ENCODE measurements at places on chromosomes 12 and 14.

GRCh38 chr12:79187032-79187431, 322.5 kb downstream of the SYT1 start:
- DNase-seq = no peak

DNA sequence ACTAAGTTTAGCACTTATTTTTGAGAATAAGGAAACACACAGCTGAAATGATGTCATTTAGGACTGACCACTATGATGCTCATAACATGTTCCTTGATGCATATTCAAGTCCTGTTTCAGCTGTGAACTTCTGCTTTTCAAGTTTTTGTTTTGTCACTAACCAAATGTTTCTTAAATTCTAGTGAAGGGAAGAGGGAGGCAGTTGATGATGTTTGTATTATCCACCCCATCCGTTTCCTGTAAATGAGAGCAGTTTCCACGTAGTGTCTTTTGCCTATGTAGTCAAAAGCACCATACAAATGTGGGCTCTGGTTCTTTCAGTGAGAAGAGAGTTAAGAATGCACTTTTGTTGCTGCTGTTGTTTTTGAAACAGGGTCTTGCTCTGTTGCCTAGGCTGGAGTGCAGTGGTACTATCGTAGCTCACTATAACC, 491.8 kb downstream of the PCNX1 start:
- DNase-seq = no peak

- DNase-seq = no peak
These were observed 846.8 kb downstream of the NRXN3 start for GRCh38 chr14:79016828-79017505.

GRCh38 chr12:18562531-18562930, 175.3 kb downstream of the PLCZ1 start:
- no peak for DNase-seq

- no peak for DNase-seq
These were observed 85.8 kb upstream of the DYRK2 start for GRCh38 chr12:67562513-67563287.

DNA sequence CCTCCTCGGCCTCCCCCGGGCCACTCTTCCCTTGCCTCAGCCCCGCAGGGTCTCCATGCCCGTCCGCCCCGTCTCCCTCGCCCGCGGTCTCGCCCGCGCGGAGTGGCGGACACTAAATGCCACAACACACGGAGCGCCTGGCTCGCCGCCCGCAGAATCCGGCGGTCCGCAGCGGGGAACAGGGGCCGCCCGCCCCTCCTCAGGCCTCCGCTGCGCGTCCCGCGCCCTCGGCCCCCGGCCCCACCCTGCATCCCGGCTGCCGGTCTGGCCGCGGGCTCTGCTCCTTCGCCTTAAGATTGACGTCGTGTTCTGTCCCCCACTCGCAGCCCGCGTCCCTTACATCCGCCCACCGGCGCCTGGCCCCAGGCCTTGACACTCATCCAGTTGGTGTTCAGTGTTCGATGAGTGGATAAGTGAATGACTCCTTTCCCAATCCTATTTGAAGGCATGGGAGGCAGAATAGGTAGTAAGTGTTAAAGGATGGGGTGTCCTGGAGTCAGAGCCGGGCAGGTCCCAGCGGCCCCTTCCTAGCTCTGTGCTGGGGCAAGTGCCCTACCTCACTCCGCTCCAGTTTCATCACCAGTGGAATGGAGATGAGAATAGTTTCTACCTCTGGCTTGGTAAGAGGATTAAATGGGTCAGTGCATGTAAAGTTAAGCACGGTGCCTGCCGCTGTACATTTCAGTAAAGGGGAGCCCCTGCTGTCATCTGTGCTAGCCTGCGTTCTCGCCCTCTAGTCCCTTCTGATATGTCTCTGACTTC, 622 bp downstream of the TECPR2 start:
- DNase-seq = peak; percentile 9

DNA sequence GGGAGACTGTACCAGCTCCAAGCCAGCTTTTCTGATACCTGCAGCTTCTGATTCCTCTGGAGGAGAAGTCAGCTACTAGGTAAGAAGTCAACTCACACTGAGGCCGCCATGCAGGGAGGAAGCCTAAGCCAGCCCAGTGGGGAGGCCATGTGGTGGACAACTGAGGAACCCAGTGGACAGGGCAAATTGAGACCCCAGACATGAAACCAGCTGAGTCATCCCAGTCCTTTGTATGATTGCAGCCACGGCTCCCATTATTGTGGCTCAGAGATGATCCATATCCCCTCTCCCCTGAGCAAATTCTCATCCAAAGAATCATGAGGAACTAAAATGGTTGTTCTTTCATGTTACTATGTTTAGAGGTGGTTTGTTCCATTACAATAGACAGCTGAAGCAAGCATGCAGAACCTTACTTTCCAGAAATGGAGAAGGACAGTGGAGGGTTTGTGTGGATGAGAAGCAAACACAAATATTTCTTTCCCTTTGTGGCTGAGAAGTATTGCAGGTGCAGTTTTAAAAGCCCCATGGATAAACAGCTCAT, 1147.3 kb upstream of the TMEM132C start:
- DNase-seq = no peak

DNA sequence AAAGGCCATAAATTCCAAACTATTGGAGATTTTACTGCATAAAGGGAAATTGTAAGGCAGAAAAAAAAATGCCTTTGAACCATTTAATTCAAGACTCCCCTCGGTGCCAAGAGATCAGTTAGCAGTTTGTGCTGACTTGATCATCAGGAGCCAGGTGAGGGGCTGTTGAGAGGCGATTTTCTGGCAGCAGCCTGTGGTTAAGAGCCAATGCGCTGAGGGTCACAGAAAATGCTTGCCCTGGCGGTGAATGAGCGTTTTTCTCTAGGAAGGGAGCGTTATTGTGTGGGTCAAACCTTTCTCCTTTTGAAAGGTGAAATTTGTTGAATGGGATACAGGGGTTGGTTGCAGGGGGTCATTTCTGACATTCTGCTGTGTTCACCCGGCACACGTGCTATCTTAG, 4.7 kb downstream of the SRRM4 start:
- DNase-seq = no peak

- DNase-seq = peak; percentile 36
These were observed 20.9 kb upstream of the ANO2 start for GRCh38 chr12:5965950-5966383.

DNA sequence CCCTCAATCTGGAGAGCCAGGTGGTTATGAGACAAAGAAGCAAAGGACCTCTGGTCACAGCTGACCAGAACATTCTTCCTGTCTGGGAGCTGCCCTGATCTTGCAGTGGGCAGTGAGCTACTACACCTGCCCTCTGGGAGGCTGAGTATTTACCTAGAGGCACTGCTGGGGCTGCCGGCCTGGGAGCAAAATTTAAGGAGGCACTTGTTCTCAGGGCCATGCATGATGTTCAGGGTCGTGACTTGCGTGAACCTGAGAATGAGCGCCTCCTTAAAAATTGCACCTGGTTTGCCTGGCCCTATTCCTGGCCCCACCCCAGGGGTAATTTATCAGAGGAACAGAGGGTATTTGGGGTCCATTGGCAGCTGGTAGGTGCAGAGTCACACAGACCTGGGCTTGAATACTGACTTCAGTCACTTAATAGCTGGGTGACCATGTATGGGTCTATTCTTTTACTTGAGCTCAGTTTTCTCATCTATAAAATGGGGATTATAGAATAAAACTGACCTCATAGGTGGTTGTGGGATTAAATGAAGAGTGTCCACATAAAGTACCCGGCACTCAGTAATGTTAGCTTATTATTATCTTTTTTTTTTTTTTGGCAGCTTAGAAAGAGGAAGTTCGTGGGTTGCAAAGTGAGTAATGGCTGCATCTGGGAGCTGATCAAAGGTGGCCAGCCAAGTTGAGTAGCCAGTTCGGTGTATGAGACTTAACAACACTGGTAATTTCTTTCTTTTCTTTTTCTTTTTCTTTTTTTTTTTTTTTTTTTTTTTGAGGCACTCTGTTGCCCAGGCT, 107.4 kb upstream of the MED13L start:
- DNase-seq = no peak

GRCh38 chr14:45073231-45073879, 10.6 kb upstream of the PRPF39 start:
- no peak for DNase-seq

DNA sequence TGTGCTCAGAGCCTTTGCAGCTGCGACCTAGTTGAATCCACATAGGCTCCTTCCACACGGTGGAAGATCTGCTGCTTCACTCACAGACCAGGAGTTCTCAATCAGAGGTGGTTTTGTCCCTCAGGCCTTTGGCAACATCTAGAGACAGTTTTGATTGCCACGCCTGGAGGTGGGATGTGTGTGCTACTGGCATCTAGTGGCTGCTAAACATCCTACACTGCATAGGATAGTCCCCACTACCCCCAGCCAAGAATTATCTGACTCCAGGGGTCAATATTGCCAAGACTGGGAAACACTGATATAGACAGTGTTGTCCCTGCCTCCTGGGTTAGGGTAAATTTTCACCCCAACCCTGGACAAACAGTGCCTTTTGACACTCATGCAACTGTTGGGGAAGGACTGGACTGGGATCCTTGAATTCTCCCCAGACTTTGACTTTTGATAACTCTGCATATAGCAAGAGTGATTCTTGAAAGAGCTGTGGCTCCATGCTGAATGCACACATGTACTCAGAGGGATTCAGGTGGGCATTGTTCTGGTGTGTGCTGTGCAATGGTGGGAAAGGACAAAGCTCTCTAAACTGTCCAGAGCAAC, 39.8 kb downstream of the BAZ2A start:
- no peak for DNase-seq

DNA sequence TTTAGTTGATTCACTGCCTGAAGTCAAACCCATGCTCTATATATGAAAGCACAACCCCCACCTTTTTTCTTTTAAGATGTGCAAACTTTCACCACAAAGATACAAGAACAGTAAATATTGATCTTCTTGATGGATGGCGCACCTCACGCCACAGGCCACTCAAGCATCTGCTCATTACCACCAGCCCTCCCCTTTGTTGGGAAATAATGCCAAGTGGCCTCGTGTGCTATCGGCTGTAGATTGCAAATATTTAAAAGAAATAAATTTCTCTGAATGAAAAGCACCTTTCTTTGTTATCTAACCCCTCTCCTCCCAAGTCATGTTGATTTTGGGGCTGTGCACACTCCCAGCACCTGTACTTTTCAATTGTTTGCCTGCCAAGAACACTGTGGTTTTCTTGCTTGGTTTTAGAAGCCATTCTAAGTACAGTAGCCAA, 122.7 kb downstream of the C12orf42 start:
- DNase-seq = peak; percentile 30

DNA sequence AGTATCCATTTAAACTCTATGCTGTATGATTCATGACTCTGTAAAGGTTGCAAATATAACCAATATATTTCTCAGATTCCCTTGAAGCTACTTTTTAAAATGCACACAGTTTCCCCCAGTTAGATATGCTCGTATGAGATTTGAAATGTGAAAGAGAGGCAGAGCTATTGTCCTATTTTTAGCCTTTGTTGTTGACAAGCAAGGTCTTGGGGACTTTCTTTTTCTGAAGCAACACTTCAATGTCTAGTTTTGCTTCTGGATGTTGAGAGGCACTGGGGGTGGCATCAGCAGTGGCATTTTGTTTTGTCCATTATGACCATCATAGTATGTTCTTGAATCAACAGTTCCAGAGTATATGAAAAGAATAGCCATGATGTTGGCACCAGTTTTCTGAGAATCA, 63.4 kb downstream of the ASCL1 start:
- no peak for DNase-seq

GRCh38 chr12:6340032-6340638, 1.7 kb downstream of the TNFRSF1A start:
- DNase-seq = no peak

DNA sequence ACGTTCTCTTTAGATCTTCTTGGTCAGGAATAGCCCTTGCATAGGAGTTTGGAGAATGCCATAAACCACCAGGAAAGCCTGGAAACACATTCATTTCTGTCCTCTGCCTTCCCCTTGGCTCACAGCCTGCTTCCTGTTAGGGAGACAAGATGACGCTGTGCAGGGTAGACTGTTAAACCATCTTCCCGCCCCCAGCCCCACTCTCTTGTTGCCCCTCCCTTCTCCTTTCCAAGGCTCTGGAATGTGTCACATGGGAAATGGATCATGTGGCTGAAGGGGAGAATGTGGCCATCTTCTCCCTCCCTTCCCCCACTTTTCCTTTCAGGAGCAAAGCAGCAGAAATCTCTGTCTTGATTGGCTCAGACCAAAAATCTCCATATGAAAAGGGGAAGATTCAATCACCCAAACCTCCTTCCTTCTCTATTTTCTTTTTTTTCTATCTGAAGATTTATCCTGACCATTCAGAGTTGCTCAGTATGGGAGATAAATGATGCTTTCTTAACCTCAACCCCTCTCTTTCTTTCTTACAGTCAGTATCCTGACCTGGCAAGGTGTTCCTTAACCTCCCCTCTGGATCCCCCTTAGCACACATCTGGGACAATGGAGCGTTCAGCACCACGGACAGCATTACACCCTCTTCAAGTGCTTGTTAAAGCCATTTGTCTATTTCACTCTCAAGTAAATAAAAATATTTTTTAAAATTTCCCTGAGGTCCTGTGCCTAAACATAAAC, 11.4 kb downstream of the GPR19 start:
- no peak for DNase-seq

GRCh38 chr12:67748743-67749040, 100.1 kb downstream of the DYRK2 start:
- DNase-seq = no peak
